ENCODE measurements at places on chromosomes 4 and X. TPM values are rescaled to one million over a fixed set of nuclear protein-coding genes. Genes with fewer than 3 reads are reported as not detected.

DNA sequence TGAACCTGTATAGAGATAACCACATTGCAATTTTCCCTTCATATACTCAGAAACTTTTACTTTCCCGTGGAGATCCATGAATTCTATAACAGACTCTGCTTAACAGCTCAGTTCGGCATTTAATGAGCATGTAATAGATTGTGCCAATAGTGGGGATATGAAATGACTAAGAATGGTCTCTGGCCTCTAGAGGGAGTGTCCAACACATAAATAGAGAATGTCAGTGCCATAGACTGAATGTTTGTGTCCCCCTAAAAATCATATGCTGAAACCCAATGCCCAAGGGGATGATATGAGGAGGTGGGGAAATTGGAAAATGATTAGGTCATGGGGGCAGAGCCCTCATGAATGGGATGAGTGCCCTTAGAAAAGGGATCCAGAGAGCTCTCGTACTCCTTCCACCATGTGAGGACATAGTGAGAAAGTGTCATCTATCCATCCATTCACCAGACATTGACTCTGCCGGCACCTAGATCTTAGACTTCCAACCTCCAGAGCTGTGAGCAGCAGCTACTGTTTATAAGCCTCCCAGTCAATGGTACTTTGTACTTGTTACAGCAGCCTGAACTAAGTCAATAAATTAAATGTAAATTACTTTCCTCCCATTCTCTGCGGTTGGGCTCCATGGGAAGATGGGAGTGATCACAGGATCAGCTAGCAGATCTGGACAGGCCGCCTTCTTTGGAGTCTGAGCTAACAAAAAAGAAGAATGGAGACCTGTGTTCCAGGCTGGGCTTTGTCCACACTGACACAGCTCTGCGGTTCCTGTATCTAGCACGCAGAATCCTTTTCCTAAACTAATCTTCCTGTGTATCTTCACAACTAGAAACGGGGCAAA lies 28.1 kb upstream of the HPSE start:
- no peak for DNase-seq

MGAT4D gene
- total RNA-seq: not detected

GRCh38 chrX:134694333-134695322 lies 36.4 kb upstream of the PLAC1 start:
- no peak for DNase-seq

F9 gene
- not detected for total RNA-seq

KLF8 gene
- total RNA-seq: 18.4 TPM

ADH7 gene
- not detected for total RNA-seq

DNA sequence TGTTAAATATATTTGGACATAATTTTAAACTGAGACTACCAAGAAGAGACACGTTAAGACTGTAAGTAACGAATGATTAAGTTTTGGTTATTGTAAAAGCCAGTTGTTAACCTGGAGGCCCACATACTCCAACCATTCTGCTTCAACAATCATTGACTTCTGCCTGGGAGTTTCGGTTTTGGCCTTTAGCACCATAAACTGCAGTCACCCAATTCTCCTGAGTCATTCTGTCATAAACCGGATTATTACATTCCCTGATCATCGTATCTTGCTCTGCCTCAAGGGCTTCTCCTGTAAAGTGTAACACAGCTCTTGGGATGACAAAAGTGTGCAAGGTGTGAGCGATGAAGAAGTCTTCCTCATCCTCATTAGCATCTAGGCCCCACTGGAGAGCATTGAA lies 46.9 kb upstream of the PABPC1L2A start:
- no peak for DNase-seq

DNA sequence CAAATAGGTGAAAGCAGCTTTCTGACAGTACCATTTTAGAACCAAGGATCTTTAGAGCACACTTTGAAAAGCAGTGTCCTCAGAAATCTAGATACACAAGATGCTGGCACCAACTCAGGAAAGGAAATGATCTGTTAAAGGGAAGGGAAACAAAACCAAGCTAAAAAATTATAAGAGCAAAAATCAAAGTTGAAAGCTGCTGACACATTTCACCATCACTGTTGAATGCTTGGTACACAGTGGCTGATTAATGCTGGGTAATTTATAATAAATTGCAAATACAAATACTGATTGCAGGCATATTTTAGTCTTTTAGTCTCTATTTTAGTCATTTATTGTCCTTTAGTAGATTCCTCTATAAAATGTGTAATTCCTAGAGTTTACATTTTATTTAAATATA lies 1540.1 kb upstream of the PCDH10 start:
- DNase-seq: no peak

SPANXA2 gene
- total RNA-seq: not detected

GRCh38 chrX:17700976-17701375 lies 36.3 kb upstream of the SCML1 start:
- no peak for DNase-seq

DNA sequence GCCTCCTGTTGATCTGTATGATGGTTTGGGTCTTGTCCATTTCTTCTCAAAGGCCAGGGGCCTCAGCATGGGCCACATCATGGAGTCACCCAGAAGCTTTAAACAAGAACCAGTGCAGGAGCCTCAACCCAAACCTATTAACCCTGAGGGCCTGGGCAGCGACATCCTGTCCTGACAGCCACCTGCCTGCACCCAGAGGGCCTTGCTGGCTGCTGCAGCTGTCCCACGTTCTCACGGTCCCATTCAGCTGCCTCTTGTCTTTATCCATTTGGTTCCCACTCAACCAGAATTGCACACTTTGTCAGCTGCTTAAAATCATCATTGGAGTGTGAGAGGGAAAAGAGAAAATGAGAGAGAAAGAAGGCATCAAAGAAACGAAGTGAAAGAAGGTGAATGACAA lies 21.6 kb downstream of the C4orf50 start:
- no peak for DNase-seq

GRCh38 chrX:107659768-107660167 lies 31.5 kb downstream of the PRPS1 start:
- peak; percentile 48 for DNase-seq

- peak; percentile 60 for DNase-seq
These were observed 2.2 kb downstream of the MAMLD1 start for GRCh38 chrX:150365051-150365989.

HS3ST1 gene
- total RNA-seq: 2.4 TPM

DNA sequence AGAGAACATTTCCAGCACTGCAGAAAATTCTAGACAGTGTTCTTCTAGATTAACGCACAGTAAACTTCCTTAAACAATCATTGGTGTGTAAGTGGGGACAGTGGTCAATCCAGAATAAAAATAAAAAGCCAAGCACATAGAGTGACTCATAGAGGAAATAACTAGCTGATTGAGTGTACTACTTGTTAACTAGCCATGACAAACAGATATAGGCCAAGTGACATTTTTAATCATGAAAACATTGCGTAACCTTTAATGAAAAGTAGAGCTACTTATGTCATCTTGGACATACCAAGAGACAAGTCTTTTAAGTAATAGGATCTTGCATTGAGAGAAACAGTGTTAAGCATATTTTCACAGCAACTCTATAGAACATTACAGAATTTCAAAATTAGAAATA lies 233.9 kb upstream of the MAB21L2 start:
- DNase-seq: no peak

DNA sequence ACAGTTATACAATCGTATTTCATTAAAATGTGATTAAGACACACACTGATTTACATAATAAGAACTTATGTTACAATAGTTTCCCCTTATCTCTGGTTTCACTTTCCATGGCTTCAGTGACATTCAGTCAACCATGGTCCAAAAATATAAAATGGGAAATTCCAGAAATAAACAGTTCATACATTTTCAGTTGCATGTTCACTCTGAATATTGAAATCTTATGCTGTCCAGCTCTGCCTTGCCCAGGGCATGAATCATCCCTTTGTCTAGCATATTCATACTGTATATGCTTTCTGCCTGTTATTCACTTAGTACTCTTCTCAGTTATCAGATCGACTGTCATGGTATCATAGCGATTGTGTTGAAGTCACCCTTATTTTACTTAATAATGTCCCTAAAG lies 173.8 kb upstream of the DCAF12L2 start:
- no peak for DNase-seq

Data from cerebellum (tissue), 4 donors.